ENCODE measurements at places on chromosomes 2 and 18. TPM values are rescaled to one million over a fixed set of nuclear protein-coding genes. Genes with fewer than 3 reads are reported as not detected.

The GKN2 gene
- 1.5 TPM for total RNA-seq

The GALR1 gene
- total RNA-seq, result not detected

The CHST9 gene
- not detected for total RNA-seq

The MLPH gene
- total RNA-seq, result 225 TPM

The NT5C1B gene
- total RNA-seq, result not detected

The GNLY gene
- 0.29 TPM for total RNA-seq

The TNFAIP6 gene
- 0.60 TPM for total RNA-seq

Data from A549 treated with dexamethasone at 1 μM for 4 hours (cell line).